DMS153 (cell line): ENCODE measurements at places on chromosomes 5 and 9.

DNA sequence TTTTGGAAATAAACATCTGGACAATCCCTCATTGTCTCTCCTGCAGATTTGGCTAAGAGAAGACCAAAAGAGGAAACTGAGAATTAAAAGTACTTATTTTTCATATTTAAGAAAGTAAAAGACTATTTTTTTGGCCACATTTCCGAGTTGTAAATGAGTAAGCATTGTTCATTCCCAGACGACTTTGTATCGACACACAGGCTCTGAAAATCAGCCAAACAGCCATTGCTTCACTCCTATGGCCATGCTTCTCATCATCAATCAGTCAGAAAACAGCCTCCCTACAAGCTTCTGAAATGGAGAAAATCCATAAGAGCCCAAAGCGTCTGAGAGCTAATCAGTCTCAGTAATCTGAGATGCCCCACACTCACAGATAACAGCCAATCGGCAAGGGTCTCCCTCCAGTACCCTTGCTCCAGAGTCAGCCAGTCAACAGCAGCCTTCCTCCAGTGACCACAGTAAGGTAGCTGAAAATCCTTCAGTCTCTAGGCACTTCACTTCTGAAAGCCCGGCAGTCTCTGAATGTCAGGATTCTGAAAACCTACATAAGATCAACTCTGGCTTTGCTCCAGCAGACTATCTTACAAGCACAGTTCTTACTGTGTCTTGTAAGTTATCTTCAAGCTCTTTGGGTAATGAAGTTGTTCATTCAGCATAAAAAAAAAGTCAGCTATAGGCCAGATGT, 30.9 kb downstream of the CDO1 start:
- no peak for DNase-seq

DNA sequence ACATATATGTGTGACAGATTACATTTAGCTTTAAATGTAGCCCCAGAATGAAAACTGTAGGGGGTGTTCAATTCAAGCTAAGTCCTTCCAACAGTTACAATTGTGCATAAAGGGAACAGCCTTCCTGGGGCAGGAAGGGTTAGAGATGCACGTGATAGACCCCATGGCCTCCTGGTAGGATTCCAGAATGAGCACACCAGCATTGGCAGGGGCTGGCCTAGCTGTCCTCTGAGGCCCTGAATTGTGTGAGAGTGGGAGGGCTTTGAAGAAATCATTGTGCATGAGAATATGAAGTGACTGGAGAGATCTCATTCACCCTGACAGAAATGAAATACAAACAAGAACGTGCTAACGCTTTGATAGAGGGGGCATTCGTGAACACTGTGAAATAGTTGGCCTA, 663.8 kb upstream of the KLF4 start:
- DNase-seq: no peak

DNA sequence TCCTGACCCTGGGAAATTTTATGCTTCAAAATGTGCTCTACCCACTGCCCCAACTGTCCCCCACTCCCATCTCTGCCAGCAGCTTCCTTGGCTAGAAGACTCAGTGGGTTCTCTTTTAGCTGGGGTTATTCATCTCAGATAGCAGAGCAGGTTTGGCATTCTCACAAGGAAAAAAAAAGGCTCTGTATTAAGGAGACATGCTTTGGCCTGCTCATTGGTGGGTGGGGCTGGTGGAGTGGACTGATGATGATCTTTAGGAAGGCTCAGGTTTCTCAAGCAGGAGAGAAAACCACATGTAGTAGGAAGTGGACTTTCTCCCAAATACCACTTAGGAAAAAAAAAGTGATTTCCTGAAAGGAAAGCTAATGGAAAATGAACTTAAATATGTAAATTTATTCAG, 279.2 kb upstream of the ZNF462 start:
- no peak for DNase-seq

DNA sequence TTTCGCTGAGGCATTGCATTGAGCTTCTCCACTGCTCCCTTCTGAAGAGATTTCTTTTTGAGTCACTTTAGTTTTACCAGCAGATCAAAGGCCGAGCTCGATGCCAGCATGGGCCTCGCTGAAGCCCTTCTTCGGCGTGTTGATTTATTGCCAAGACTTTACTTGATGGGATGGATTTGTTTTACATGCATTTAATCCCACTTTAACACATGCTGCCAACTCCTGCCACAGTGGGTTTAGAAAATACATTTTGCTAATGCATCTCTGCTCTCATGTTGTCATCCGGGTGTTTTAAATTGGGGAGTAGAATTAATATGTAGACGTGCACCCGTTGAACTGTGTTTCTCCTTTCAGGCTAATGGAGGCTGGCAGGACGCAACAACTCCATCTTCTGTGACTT, 218.3 kb downstream of the PBX3 start:
- DNase-seq: no peak

DNA sequence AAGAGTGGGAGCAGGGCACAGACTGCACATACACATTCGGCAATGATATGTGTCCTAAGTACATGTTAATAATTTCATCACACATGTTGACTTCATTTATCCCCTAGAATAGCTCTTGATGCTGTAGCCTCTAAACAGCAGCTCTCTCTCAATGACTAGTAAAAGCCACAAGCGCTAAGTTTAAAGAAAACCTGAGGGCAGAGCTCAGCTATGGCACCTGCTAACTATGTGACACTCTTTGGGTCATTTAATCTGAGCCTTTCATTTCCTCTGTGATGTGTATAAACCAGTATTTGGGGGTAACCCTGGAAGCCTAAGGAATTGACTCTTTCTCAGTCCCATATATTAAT, 140.6 kb upstream of the MOCS2 start:
- DNase-seq: no peak

- DNase-seq: no peak
These were observed 7.3 kb downstream of the PCDH1 start for GRCh38 chr5:141870871-141871270.

GRCh38 chr9:112489876-112490666, 3.4 kb downstream of the KIAA1958 start:
- DNase-seq: no peak

DNA sequence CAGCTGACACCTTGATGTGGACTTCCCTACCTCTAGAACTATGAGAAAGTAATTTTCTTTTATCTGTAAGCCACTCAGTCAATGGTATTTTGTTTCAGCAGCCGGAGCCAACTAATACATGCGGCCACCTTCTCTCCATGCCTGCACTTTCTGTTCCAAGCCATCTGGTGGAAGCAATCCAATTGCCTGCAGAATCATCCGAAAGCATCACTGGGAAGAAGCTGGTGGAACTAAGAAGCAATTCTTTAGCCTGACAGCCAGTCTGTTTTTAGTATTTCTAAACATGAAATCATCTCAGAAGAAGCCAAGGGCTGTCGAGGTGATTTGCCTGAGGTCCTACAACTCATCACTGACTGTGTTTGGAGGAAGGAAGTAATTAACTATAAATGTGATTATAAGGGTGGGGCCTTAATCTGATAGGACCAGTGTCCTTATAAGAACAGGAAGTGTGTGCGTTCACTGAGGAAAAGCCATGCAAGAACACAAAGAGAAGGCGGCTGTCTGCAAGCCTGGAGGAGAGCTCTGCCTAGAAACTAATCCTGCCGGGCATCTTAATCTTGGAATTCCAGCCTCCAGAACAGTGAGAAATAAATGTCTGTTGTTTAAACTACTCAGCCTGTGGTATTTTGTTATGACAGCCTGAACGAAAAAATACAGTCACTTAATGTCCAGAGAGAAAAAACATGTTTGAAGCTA, 49.1 kb downstream of the NXNL2 start:
- DNase-seq: no peak

DNA sequence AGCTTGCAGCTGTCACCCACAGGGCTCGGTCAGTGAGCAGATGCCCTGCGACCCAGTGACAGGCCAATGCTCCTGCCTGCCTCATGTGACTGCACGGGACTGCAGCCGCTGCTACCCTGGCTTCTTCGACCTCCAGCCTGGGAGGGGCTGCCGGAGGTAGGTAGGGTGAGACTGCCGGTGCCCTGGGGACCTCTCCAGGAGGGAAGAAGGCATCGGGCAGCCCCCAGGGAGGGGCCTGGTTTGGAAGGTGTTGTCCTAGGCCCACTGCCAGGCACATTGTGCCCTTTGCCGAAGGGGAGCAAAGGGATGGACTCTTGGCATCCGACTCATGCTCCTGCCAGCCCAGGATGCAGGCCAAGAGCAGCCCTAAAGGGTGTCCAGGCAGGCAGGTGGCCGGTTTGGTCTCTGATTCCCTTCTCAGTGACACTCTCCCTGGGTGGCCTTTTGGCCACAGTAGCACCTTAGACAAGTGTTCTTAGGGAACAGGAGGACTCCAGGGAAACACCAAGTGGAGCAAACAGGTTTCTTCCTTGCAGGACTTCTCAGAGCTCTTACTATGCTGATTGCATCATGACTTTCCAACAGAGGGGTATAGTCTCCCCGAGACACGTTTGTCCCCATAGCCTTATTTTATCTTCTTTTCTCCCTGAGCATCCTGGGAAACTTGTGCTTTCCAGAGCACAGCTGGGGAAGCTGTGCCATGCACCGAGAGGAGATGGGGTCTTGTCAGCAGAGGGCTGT, 28.1 kb upstream of the AIF1L start:
- no peak for DNase-seq

GRCh38 chr9:120556775-120557174, 23.2 kb downstream of the CDK5RAP2 start:
- DNase-seq: no peak

- no peak for DNase-seq
These were observed 1131.1 kb upstream of the WWC1 start for GRCh38 chr5:167160388-167160787.

DNA sequence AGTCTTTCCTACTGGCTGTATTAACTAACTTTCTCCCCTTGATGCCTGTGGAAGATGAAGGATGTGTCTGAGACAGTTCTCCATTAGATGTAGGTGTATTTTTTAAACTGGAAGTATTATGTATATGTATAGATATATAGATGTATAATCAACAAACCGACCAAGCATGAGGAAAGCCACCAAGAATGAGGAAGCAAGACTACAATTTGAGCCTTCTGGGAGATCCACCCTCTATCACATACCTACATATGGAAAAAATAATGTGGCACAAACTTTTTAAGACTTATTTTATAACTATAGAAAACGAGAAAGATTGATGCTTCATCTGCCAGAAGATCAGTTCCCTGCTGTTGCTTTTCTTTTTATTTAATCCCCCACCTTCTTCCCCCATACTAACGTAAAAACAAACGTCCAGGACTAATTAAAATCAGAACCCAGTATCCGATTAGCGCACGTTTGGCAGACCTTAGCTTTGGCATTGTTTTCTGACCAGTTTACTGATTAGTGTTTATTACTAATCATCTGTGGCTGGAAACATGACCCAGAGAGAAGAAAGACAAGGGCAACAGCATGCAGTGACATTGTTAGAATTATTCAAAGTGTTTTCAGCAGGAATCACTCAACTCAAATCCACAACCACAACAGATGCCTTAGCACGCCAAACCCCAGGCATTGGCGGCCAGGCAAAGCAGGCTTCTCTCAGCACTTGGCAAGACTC, 490.2 kb downstream of the EBF1 start:
- DNase-seq: no peak

- DNase-seq: no peak
These were observed 38.8 kb upstream of the LIFR start for GRCh38 chr5:38595132-38595745.

GRCh38 chr5:52598968-52599367, 188.7 kb upstream of the ITGA1 start:
- no peak for DNase-seq
